ENCODE measurements at places on chromosomes 1 and 21. TPM values are rescaled to one million over a fixed set of nuclear protein-coding genes. Genes with fewer than 3 reads are reported as not detected.

The MMEL1 gene
- 4.0 TPM for total RNA-seq

The AZIN2 gene
- total RNA-seq: 7.0 TPM

GRCh38 chr1:176864211-176864610 is 300.3 kb downstream of the ASTN1 start:
- DNase-seq: no peak

GRCh38 chr1:103250441-103250861 is 142.1 kb upstream of the COL11A1 start:
- no peak for DNase-seq

DNA sequence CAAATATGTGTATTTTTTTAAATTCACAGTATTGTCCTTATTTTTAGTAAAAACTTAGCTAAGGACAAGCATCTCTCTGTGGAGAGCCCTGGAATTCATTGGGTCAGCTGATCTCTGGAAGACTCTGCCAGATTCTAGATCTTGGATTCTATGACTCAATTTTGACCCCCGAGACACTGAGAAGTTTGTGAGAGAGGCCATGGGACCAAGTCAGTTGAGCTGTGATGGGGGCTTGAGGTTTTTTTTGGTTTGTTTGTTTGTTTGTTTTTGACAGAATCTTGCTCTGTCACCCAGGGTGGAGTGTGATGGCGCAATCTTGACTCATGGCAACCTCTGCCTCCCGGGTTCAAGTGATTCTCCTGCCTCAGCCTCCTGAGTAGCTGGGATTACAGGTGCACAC is 13.5 kb downstream of the SHISA4 start:
- no peak for DNase-seq

Measured in glutamatergic neuron (in vitro differentiated cells).